ENCODE measurements at places on chromosomes 3 and 15. TPM values are rescaled to one million over a fixed set of nuclear protein-coding genes. Genes with fewer than 3 reads are reported as not detected.

DNA sequence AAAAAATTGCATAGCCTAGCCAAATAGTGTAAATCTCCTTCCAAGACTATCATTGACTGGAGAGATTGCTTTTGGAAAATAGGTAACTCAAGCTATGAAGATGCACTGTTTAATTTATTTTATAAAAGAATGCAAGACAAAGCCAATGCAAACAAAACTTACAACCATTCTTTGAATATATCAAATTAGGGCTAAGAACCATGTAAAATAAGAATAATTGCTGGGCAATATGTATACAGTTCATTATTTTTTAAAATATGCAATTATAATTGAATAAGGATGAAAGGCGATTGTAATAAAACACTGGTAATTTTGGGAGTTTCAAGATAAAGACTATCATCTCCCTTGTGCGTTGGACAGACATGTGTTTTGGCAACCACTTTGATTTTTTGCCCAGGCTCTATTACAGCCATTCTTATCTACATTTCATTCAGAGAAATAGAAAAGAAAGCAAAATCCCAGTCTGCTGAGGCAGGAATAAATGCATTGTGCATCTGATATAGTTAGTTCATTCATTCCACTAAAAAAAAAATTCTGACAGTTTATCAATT is 242.3 kb upstream of the ROBO1 start:
- peaks cover 12% of the 10 kb centered on the region for H3K4me1 ChIP-seq
- no peaks in the 10 kb centered on the region for H3K36me3 ChIP-seq
- no peak for DNase-seq
- no peak overlapping the region for H3K27ac ChIP-seq
- no peaks in the 10 kb centered on the region for H3K27me3 ChIP-seq

DNA sequence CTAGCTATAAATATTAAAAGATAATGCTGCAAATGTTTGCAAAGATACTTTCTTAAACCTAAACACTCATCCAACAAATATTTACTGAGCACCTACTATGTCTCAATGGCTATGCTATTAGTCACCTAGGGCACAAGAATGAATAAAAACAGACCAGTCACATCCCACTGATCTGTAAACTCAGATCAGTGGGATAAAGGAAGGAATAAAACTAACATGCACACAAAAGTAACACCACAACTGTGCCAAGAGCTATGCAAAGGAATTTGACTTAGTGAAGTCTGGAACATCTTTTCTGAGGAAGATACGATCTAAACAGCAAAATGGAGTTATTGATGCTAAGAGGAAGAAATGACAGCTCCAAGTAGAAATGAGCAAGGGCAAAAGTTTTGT is 56.6 kb downstream of the CBLB start:
- H3K36me3 ChIP-seq, result peaks cover 8% of the 10 kb centered on the region
- no peak overlapping the region for H3K4me3 ChIP-seq
- H3K4me1 ChIP-seq, result peaks cover 34% of the 10 kb centered on the region
- no peak for DNase-seq

DNA sequence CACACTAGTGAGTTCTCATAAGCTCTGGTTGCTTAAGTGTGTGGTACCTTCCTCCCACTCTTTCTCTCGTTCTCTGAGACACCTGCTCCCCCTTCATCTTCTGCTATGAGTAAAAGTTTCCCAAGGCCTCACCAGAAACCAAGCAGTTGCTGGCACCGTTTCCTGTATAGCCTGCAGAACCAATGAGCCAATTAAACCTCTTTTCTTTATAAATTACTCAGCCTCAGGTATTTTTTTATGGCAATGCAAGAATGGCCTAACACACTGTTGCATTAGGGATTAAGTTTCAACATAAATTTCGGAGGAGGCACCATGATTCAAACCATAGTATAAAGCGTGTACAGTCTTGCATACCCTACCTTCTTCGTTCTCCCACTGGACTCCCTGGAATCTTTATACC is 252.3 kb upstream of the CHRM5 start:
- no peak for DNase-seq
- H3K36me3 ChIP-seq, result peaks cover 7% of the 10 kb centered on the region
- H3K4me1 ChIP-seq, result no peaks in the 10 kb centered on the region
- no peak overlapping the region for H3K27ac ChIP-seq
- peaks cover 2% of the 10 kb centered on the region for H3K27me3 ChIP-seq

GRCh38 chr3:126527455-126528211 is 3.7 kb downstream of the CHST13 start:
- no peak overlapping the region for H3K4me3 ChIP-seq
- no peaks in the 10 kb centered on the region for H3K36me3 ChIP-seq
- H3K4me1 ChIP-seq, result peaks cover 14% of the 10 kb centered on the region
- peak; percentile 39 for DNase-seq
- H3K27ac ChIP-seq, result no peak overlapping the region
- peaks cover 20% of the 10 kb centered on the region for H3K27me3 ChIP-seq

ERC2 gene
- total RNA-seq, result 23.5 TPM

SECISBP2L gene
- 30.4 TPM for total RNA-seq

All from WTC11 (cell line).